ENCODE measurements at places on chromosomes 16 and 17.

DNA sequence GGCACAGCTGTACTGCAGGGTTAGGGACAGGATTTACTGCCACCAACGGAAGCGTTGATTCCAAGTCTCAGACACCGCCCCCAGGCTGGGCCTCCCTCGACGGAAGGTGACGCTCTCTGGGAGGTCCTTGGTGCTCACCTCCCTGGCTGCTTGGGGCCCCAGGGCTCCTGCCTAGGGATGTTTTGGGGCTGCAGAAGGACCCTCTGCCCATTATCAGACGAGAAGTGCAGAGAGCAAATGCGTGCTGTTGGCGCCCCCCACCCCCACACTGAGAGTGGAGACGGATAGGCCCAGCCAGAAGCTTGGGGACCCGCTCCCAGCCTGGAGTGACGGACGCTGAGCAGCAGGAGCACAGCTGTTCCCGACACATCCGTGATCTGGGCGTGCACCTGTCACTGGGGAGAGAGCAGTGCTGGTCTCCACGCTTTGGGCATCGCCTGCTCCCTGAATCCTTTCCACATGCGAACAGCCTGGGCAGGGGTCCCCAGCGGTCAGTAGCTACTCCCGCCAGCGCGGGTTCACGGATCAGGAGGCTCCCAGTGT is 5.1 kb upstream of the SOX8 start:
- no peak for DNase-seq

DNA sequence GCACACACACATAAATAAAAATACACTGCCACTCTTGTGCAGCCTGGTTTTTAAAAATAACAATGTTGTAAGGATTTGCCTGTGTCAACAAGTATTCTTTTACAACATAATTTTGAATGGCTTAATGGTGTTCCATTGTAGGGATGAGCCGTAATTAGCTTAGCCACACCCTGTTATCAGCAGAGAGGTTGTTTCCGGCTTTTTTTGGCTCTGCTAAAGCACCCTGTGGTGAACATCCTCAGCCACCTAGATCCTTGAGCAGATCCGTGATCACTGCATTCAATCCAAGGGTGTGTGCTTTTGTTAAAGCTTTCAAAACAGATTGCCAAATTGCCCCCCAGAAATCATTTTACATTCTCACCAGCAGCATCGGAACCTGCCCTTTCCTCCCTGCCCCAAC is 7.0 kb downstream of the KATNB1 start:
- DNase-seq = no peak

DNA sequence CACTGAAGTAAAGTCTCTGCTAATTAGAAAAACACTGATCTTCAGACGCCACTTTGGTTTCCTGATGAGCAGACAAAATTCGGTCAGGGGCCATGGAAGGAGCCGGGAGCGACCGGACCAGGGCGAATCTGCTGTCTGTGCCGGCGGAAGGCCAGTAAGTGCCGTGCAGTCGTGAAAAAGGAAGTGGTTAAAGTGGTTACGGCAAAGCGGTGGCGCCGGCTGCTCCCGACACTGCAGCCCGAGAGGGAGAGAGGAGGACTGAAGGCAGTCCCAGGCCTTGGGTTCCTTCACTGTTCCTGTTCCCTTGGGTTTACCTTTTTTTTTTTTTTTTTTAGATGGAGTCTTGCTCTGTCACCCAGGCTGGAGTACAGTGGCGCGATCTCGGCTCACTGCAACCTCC is 17.3 kb upstream of the HEXD start:
- DNase-seq = peak; percentile 48

GRCh38 chr17:50769884-50770283 is 2.6 kb upstream of the ANKRD40CL start:
- DNase-seq = no peak

GRCh38 chr17:11330006-11330405 is 89.0 kb downstream of the SHISA6 start:
- DNase-seq = no peak

GRCh38 chr17:70552230-70552981 is 383.1 kb downstream of the KCNJ2 start:
- DNase-seq = peak; percentile 2

DNA sequence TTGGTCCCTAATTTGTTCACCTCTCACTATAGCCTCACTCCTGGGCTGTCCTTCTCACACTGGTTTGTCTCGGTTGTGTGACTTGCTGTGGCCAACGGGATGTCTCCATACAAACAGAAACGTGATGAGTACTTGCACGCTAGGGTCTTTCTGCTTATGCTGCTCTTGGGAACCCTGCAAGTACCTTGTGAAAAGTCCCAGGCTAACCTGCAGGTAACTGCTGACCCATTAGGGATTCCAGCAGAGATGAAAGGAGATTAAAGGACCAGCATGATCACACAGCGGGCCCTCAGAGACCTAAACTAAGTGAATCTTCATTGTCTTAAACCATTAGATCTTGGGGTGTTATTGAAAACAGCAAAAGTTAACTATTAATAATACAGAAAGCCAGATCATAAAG is 562.8 kb upstream of the GOT2 start:
- no peak for DNase-seq

- DNase-seq = no peak
Observed at GRCh38 chr16:72142476-72142875, 29.5 kb downstream of the PMFBP1 start.

DNA sequence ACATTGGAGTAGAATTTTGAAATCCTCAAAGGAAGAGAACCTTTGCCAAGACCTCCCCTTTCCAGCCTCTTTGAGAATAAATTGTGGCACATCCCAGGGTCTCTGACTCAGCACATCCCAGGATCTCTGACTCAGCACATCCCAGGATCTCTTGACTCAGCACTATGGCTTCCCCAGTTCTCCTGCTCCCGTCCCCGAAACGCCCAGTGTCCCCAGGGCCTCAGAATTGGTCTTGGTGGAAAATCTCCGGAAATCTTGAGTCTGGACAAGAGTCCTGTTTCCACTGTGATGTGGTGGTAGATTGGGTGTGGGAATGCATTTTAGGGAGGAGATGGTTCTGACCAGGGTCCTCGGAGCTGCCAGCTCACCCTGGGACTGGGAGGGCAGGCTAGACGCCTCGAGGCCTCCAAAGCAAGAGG is 19.2 kb downstream of the PLXDC1 start:
- no peak for DNase-seq

- DNase-seq = no peak
Observed at GRCh38 chr17:28074010-28074409, 31.5 kb downstream of the NLK start.

DNA sequence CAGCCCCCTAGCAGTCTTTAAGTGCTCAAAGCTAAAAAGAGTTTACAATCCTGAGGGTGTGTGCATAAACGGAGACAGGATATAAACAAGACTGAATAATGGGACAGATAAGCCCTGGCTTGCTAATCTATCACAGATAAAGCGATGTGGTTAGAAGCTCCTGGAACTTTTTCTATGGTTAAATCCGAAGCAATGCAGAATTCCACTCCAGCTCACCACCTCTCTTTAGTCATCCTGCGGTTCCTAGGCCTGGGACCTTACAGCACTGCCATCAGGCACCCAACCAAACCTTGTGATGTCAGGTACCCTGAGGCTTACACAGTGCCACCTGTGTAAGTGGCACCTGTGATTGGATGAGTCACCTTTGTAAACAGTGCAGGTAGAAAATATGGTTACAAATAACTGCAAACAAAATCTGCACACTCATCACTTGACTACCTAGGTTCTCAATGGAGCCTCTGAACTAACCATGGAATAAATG is 31.5 kb upstream of the B4GALNT2 start:
- no peak for DNase-seq

GRCh38 chr17:47726796-47727703 is 6.0 kb upstream of the TBX21 start:
- no peak for DNase-seq

- DNase-seq = no peak
Observed at GRCh38 chr16:81821436-81822128, 42.5 kb downstream of the PLCG2 start.

DNA sequence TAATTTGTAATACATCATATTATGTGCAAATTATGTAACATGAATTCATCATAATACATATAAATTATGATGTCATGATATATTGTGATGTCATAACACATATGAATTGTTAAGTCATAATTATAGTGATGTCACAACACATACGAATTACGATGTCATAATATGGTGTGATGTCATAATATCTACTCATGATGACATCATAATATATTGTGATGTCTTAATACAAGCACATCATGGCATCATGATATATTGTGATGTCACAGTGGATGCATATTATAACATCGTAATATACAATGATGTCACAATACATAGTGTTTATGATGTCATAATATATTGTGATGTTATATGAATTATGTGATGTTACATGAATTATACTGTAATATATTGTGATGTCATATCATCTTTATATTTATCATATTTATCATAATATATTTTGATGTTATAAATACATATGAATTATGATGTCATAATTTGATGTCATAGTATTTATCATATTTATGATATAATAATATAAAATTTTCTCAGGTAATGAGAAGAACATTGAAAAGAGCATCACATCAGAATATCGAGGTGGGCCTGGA is 1793.0 kb downstream of the TP53TG3F start:
- no peak for DNase-seq

- DNase-seq = no peak
Observed at GRCh38 chr17:7559320-7560171, 996 bp downstream of the TNFSF13 start.

- no peak for DNase-seq
Observed at GRCh38 chr17:14693382-14693781, 392.5 kb downstream of the HS3ST3B1 start.

- DNase-seq = no peak
Observed at GRCh38 chr17:7897773-7898172, 9.2 kb downstream of the CHD3 start.

DNA sequence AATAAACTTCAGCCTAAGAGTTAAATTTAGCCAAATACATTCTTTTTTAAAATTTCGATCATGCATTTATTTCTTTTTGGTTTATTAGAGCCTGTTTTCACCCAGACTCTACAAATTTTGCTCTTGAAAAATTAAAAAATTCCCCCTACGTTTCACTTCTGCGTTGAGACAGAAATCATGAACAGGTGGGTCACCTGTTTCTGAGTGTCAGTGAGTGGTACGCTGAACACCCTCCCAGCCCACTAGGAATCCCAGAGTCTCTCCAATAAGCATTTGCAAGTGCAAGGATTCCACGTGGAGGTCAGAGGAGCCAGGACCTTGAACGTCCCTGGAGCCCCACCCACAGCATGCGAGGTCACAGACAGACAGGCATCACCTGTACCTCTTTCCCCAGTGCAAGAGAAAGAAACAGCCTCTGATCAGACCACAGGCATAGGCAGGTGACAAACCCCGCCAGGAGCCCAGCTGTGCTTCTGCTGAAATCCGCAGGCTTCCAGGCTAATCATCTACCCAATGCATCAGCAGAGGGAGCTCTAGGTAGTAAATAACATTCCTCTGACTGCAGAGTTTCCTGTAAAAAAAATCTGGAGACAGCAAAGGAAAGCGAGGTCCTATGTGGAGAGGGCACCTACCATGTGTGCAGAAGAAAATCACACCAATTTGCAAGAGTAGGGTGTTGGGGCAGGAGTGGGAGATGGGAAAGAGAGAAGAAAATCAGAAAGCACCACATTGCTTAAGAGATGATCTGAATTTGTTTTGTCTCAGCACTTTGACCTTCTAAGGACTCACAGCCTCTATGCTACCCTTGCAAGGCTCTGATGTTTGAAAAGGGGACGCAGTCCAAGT is 5.9 kb upstream of the XYLT1 start:
- no peak for DNase-seq

GRCh38 chr17:38511150-38512108 is 83.2 kb downstream of the ARHGAP23 start:
- DNase-seq = no peak

- no peak for DNase-seq
Observed at GRCh38 chr16:265711-266110, 10.0 kb downstream of the RGS11 start.

- DNase-seq = no peak
Observed at GRCh38 chr16:17556276-17557052, 85.7 kb upstream of the XYLT1 start.

DNA sequence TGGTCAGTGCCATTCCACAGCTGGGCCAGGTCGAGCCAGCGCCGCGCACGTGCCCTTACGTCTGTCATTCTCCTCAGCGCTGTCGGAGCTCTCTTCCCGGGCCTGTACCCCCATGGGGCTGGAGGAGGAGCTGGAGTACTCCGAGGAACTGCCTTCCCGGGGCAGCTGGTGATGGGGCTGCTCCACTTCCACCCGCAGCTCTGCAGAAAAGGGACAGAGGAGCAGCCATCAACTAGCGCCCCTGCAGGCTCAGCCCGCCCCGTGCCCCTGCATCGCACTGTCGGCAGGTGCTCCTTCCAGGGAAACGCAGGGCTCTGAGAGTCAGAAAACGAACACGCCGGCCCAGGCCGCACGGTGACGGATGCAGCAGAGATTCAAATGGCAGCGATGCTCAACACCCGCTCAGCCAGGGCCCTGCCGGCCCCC is 20.9 kb downstream of the MAP1LC3B start:
- no peak for DNase-seq

- no peak for DNase-seq
Observed at GRCh38 chr16:86232496-86232895, 277.8 kb upstream of the FOXF1 start.

GRCh38 chr17:45752246-45752645 is 31.9 kb upstream of the CRHR1 start:
- DNase-seq = no peak

- peak; percentile 95 for DNase-seq
Observed at GRCh38 chr17:7239091-7240027, at the start of gene PHF23. TSS of gene PHF23 (minus strand) at chr17:7239457. CDS start at chr17:7239279, 178 bp downstream.

DNA sequence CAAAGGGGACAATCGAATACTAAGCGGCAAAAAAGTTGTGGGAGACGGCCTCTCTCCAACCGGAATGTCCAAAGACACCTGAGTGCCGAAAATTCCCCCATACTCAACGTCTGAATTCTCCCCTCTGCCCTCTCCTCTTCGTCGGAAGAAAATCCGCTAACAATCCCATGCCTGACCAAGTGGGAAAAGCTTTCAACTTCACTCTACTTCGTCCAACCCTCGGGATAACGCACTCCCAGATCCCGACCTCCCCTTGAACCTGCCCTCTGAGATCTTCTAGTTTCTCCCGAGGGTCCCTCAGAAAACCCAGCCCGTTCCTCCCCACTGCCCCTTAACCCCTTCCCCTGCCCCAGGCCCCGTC is 961 bp downstream of the AMFR start:
- DNase-seq = no peak

DNA sequence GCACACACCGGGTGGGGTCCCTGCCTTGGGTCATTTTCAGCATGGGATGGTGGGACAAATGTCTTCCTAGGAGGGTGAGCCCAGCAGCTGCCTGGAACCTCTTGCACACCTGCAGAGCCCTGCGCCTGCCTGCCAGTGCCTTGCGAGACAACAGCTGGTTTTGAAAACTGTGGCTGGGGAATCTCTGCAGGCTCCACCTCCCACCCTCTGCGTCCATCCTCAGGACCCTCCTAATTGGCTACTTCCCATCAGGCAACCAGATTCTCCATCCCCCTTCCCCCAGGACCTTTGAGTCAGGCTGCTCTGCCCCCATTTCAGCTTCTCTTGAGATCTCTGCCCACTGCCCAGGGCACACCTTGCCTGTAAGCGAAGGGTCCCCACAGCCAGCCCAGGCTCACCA is 26.6 kb downstream of the PEMT start:
- no peak for DNase-seq

- no peak for DNase-seq
Observed at GRCh38 chr17:34384271-34384670, 21.2 kb upstream of the CCL1 start.

Measured in stimulated activated CD4-positive, alpha-beta T cell treated with anti-CD3 and anti-CD28 coated beads, Interleukin-12 subunit alpha, Interleukin-12 subunit beta, amount 100 ng/mL, for 48 hours (primary cell).